ENCODE measurements at places on chromosomes 12 and 14. TPM values are rescaled to one million over a fixed set of nuclear protein-coding genes. Genes with fewer than 3 reads are reported as not detected.

- DNase-seq = no peak
Observed at GRCh38 chr14:39988939-39989338, 556.7 kb upstream of the FBXO33 start.

DNA sequence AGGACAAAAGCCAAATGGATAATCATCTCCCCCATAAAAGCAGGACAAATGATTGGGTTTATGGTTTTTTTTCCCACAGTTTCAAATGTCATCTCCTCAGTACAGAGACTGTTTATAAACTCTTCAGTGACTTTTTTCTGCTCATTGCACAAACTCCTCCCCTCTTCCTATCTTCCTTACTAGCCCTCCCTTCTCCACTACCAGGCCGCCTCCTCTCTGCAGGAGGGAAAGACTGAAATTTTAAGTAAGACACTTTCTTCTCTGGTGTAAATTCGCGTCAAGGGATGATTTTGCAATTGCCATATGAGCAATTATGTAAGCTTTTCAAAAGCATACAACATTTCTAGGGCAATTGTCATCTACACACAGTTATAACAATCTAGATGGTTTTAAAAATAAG is 37.0 kb downstream of the BTG1 start:
- DNase-seq = no peak

DNA sequence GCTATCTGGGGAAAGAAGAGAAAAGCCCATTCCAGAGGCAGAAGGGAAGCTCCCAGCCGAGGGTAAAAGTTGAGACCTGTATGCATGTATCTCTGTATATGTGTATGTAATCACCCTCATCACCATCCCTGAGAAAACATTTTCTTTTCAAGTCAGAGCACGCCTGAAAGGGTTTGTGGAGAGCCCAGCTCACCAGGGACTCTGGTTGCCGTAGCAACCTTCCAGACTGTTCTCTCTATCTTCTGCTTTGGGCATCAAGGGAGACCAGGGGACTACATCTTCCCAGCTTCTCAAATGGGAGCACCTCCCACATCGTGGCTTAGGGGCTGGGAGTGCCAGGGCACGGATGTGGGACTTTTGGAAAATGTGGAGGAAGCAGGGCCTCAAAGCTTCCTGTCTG is 93.5 kb downstream of the GALNT8 start:
- DNase-seq = no peak

DNA sequence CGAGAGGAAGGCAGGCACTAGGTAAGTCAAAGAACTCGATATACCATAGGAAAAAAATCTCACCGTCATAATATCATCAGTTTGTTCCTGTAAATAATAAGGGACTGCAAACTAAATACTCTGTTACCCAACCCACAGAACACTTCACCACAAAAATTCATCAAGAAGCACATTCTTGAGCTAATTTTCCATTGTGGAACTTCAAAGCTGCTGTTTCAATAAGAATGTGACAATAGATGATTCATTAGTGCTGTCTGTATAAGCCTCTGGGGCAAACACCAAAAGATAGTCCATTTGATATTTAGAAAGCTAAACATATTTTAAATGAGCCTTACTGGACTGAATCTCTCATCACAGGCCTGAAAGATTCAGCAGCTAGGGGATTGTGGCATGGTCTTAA is 219.4 kb downstream of the KSR2 start:
- DNase-seq = no peak

- peak; percentile 77 for DNase-seq
Observed at GRCh38 chr12:54411391-54412241, 7.5 kb downstream of the ITGA5 start.

DNA sequence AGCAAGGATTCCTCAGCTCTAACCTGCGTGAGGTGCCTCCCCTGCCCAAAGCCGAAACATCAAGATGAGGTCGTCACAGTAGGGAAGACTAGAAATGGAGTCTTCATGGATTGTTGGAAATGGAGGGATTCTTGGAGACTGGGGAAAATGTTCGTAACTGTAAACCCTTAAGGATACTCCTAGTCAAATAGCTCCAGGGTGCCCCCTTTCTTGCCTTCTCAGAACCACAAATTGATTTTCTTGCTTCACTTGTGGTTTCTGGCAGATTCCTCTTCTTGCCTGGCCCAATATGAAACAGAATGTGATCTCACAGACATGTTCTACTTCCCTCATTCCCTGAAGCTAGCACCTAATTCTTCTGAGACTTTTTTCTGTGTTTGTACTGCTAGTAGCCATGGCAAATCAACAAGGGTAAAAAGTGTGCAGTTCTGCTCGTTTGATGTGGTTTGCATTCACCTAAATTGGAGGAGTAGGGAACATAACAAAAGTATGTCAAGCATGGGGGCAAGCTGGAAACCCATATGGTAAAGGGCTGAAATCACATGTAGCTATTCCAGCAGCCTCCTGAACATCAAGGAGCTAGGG is 332.0 kb downstream of the PAWR start:
- DNase-seq = no peak

DNA sequence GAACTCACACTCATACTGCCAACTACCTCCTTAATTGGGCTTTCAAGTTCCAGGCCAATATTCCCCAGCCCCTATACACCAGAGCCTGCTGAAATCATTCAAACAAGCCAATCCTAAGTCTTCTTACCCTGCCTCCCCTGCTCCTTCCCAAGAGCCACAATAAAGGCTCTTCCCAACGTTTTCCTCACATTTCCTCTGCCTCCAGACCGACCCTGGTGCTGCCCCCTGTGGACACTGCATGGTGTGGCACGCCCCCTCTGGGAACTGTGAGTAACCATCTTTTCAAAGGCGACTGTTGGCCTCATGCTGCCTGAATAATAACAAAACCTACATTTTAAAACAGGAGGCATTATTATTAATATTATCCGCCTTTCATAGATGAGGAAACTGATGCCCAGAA is 111.6 kb upstream of the NOS1 start:
- no peak for DNase-seq

DNA sequence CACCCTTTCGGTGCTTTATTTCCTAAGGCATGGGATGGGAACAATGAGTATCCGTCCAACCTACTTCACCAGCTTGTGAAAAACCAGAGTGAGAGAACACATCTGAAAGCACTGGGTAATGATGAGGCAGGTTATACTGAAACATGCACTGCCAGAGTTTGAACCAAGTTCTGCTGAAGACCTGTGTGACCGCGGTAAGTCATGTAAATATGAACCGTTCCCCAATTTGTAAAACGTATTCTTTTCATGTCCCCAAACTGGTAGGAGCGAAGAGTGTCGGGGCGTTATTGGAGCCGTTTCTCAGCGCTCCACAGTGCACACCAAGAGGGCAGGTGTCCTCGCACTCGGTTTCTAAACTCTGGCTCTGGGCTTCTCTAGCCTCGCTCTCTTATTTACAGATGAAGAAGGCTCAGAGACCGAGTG is 788 bp upstream of the NGDN start:
- no peak for DNase-seq

GRCh38 chr14:29536886-29537511 is 390.6 kb downstream of the PRKD1 start:
- no peak for DNase-seq

- no peak for DNase-seq
Observed at GRCh38 chr14:102295270-102295669, 9.7 kb downstream of the MOK start.

DNA sequence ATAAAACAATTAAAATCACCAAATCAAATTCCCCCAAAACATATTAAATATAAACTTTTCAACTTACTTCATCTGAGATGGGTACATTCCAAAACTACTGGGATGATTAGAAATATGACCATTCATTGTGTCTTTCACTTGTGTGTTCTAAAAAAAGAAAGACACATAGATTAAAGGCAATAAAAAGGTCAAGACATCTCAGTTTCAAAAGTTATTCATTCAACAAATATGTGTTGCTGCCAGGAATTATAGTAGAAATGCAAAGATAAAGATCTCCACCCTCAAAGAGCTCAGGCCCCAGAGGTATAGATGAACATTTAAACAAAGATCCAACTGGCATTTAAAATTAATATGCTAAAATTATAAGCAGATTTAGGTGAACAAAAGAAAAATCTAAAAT is 106.4 kb downstream of the EPS8 start:
- no peak for DNase-seq

The KRT74 gene
- total RNA-seq = not detected

The TAS2R7 gene
- total RNA-seq = not detected

The SELPLG gene
- total RNA-seq = 4.2 TPM

The RPS26 gene
- 34.6 TPM for total RNA-seq

The CD163L1 gene
- total RNA-seq = 2.1 TPM

The RTN1 gene
- 1.1 TPM for total RNA-seq

All from Right ventricle myocardium superior (tissue), 1 donor.